ENCODE measurements at places on chromosomes 4 and X.

DNA sequence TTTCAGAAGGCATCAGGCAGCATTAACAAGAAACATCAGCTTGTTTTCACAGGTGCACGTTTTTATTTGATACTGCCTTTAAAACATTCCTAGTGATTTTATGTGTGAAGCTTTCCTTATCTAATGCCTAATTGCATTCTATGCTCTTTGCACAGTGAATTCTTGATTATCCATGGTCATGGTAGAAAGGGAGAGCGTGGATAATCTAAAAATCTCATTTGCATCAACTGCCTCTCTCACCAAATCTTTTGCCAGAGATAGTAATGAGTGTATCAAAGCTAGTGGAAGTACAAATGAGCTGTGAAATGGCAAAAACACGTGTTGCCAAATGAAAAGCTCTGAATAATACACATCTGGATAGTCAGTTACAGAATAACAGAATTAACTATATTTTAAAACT lies 170.5 kb downstream of the NAA11 start:
- DNase-seq: no peak

GRCh38 chr4:56859841-56860240 lies 38.3 kb upstream of the SPINK2 start:
- DNase-seq: no peak

DNA sequence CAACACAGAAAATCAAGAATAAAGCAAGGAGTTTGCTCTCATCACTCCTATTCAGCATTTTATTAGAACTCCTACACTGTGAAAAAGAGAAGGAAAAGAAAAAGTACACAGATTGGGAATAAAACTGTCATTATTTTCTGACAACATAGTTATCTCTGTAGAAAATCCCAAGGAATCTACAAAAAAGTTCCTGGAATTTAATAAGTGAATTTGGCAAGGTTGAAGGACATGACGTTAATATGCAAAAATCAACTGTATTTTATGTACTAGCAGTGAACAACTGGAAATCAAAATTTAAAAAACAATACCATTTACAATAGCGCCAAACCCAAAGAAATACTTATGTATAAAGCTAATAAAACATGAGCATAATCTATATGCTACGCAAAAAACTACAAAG lies 26.3 kb downstream of the CHIC2 start:
- DNase-seq: no peak

- DNase-seq: no peak
These were observed 516.3 kb downstream of the ZIC3 start for GRCh38 chrX:138082251-138082650.

DNA sequence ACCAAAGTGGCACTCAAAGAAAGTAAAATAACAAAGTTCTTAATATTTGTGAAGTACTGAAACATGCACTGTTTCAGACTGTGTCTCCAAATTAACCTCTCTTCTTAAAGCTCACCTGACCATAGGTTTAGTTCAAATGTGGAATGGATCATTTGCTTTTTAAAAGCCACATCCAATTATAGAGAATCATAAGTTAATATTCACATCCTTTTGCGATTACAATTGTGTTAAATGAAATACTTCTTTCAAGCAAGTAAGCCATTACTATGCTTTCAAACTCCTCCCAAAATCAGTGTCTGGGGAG lies 95.3 kb upstream of the PTPN13 start:
- no peak for DNase-seq

DNA sequence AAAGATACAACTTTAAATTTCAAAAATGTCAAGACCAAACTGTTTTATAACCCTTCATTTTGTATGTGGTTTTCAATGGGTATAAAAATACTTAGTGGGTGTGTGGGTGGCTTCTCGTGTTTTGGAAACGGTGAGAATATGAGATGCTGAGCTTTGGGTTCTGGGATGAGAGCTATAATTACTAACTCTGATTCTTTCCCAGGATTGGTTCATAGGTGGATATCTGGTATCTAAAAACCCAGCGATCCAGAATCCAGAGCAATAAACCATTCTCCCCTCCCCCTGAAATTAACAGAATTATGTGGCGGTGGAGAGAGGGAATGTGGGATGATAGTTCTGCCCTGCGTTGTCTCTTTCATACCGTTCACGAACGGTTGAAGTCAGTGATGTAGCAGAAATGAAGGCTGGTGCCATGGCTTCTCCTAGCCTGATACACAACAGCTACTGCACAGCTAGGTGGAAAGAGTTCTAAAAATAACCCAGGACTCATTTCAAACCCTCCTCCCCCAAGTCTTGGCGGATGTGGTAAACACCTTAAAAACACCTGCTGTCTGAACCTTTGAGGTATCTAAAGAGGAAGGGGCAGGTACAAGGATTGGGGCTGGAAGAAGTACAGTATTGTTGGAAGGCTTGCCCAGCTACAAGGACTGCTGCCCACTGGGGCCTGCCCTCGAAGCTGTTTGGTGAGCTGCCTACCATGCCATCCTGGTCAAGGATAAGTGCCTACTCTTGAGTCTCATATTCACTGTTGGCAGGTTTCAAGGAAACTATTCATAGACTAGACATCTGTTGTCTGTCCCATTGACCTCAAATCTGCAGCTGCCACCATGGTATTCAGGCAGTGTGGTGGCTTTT lies 44.5 kb downstream of the SEPTIN11 start:
- DNase-seq: peak; percentile 10

GRCh38 chr4:170428929-170429328 lies 339.2 kb upstream of the AADAT start:
- no peak for DNase-seq

Measured in stimulated activated CD8-positive, alpha-beta memory T cell treated with anti-CD3 and anti-CD28 coated beads, Interleukin-15, amount 100 ng/mL, for 1 hour (primary cell).